ENCODE measurements at places on chromosomes 5 and 9.

GRCh38 chr5:167208911-167209310, 1082.5 kb upstream of the WWC1 start:
- no peak for DNase-seq

GRCh38 chr9:117344892-117345660, 69.8 kb downstream of the ASTN2 start:
- DNase-seq: no peak

GRCh38 chr5:68746643-68747420, 347.0 kb upstream of the SLC30A5 start:
- DNase-seq: no peak

DNA sequence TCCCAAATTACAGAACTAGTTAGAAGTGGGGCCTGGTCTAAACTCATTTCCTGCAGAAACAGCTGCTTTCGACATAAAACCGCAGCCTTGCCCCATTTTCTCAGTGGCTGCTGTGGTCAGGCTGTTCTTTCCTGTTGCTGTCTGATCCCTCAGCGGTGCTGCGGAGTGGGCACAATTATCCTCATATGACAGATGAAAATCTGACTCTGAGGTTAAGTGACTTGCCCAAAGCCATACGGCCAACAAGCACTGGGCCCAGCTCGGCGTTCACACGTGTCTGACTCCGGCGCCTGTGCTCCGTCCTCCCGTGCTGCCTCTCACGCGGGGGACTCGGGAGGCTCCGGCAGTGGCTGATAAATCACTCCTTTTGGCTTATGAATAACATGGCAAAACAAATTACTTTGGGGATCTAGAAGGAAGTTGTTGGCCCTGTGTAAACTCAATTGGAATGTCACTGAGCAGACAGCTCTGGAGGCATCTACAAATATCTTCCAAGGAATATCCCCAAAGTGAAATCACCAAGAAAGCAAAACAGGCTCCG, 142.6 kb upstream of the LMX1B start:
- peak; percentile 19 for DNase-seq

DNA sequence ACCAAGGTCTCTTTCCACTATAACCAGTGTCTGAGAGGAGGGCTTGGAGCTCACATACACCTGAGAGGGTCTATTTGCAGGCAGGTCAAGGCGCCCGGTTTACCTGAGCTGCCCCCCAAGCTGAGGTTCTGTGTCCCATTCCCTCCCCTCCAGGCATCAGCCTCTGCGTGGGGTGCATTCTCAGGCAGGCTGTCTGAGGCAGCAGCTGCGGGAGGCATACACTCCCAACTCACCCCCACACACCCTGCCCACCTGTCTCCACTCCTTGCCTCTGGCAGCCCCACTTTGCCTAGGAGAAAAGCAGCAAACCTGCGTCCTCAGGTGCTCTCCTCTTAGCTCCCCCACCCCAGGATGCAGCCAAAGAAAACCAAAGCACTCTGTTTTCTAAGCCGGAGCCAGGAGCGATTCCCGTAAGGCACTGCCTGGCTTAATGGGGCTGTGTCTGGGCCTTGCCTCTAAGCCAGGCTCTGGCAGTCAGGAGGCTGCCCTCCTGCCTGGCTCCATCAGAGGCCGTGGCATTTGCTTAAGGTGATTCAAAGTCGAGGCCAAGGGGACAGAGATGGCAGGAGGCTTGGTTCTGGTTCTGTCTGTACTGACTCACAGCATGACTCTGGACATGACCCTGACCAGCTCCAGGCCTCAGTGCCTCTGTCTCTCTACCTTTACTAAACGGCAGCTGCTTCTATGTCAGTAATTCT, 139.2 kb upstream of the TRIM32 start:
- DNase-seq: no peak

DNA sequence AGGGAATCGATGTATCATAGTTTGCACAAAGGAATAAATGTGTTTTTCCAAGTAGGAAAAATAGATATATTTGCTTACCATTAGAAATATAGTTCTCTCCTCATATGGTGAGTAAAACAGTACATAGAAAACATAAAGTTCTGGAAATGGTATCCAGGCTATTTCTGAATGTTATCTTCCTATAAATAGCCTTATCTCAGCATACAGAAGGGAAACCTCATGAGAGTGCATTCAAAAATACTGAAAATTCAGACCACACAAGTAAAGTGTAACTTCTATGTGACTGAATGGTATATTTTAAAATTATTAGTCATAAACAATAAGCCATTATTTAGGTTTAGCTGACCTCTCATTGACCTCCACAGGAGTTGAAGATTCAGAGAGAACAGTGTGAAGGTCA, 43.5 kb downstream of the MOCS2 start:
- DNase-seq: no peak

DNA sequence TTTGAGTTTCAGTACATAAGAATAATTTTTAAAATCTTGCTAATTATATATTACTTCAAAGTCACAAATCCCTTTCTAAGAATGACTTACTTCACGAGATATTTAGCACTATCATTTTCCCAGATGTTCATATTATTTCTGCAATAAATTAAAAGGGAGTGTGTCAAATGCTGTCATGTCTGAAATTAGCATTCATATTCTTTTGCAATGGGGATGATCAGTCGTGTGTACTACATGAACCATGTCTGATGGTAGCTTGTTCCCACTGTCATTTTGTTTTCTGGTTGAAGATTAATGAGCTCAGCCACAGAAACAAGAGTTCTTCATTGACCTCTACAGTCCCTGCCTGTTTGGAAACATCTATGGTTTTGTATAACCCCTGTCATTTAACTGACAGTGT, 30.1 kb downstream of the OTULINL start:
- DNase-seq: no peak

- DNase-seq: no peak
Measured at GRCh38 chr9:135975834-135976233, 14.7 kb upstream of the UBAC1 start.

- no peak for DNase-seq
Measured at GRCh38 chr9:124284237-124284831, 26.6 kb downstream of the NEK6 start.

GRCh38 chr5:133030343-133031005, 4.1 kb upstream of the ZCCHC10 start:
- DNase-seq: no peak

DNA sequence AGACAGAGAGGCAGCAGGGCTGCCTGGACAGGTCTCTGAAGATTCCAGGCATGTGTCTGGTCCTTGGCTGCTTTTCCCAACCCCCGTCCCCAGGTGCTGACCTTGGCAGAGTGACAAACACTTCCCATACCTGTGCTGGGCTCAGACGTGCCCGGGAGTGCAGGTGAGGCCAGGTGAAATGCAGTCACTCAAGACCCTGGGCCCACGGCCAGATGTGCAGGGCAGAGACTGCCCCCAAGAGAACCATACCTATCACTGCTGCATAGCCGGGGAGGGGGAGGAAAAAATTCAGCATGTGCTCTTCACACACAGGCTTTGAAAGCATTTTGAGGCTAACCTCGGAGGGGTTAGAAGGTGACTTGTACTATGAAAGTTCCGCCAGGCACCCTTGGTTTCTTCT, 22.6 kb downstream of the CCNJL start:
- DNase-seq: no peak

DNA sequence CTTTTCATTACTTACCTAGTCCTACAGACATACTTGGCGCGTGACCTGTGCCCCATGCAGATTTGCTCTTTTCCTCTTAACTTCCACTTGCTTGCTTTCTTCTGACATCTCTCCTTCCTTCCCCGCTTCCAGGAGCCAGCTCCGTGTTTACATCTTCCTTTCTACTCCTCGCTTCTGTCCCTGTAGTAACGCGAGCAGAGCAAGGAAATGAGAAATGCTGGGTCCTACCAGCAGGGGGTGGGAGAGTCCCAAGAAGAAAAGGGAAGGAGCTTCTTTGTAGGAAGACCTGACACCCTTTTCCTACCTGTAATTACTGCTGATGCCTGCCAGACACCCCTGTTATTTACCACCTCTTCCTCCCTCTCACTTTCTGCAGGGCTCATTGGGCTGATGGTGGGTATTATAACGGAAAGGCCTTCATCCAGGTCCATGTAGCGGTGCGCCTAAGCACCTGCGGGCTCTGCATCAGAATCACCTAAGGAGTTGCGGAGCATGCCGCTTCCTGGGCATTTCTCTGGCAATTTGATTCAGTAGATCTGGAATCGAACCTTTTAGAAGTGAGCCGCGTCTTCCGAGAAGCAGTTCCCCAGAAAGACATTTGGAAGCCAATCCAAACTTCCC, 1260.8 kb upstream of the WWC1 start:
- no peak for DNase-seq
